ENCODE measurements at places on chromosomes 4 and X.

GRCh38 chr4:187172340-187172761 lies 448.7 kb upstream of the FAT1 start:
- no peak for DNase-seq

GRCh38 chr4:6608758-6609414 lies 31.6 kb upstream of the MRFAP1 start:
- DNase-seq: no peak

- DNase-seq: no peak
These were observed 225.0 kb downstream of the ADAM29 start for GRCh38 chr4:175143116-175143515.

GRCh38 chr4:14695095-14695845 lies 307.0 kb upstream of the CPEB2 start:
- no peak for DNase-seq
